ENCODE measurements at places on chromosomes 4 and X.

DNA sequence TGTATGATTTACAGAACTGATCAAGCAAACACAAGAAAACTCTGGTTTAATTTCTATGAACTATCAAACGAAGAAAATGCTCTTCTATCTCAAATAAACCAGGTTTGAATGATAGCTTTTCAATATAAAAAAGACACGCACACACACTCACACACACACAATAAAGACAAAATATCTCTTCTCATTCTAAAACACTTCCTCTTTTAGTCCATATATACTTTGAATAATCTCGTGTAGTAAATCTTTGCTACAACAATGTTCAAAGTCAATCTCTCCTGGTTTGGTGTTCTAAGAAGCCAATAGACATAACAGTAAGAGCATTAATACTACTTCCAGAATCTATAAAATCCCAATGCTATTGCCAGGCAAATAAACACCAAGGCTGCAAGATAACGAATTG lies 13.3 kb downstream of the CXCL2 start:
- no peak for DNase-seq

GRCh38 chrX:150159537-150159936 lies 203.6 kb upstream of the MAMLD1 start:
- DNase-seq, result no peak

- DNase-seq, result no peak
Observed at GRCh38 chr4:1685235-1686150, 1.4 kb upstream of the FAM53A start.

- DNase-seq, result no peak
Observed at GRCh38 chr4:94598758-94599157, 147.0 kb downstream of the PDLIM5 start.

GRCh38 chr4:57426779-57427395 lies 316.7 kb upstream of the IGFBP7 start:
- DNase-seq, result no peak

DNA sequence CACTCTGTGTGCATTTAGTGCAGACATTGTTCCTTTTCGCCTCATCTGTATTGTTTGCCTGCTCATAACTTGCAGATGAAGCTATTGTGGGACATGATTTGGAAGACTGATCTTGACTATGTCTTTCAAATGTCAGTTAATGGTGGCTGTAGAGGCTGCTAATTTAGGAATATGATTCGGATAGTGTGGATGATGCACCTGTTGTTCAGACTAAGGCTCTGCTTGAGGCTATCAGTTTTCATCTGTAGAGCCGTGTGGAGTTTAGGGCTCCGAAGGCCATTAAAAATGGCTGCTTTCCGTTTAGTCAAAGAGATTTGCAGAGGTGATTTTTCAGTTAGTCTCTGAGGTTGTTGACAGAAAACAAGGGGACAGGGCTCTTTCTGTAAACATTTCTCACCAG lies 102.0 kb downstream of the GBA3 start:
- DNase-seq, result no peak

DNA sequence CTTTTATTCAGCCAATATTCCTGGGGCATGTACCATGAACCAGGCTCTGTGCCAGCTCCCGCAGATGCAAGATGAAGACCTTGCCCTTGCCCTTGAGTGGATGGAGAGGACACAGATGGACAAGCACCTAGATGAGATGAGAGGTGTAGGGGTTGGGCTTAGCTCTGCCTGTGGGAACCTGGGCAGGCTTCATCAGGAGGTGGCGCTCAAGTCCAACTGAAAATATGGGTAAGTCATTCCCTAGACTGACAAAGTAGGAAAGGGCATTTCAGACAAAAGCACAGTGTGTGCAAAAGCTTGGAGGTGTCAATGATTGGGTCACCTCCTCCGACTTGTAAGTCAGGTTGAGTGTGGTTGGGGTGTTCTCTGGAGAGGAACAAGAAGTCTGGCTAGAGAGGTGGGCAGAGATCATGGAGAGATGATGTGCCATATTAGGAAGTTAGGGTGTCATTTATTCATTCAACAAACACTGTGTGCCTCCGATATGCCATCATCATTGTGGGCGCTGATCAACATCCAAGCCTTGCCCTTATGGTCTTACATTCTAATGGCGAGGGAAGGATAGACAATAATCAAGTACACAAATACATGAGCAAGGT lies 64.6 kb downstream of the ANAPC4 start:
- no peak for DNase-seq

GRCh38 chr4:57048590-57049304 lies 61.4 kb downstream of the IGFBP7 start:
- no peak for DNase-seq

DNA sequence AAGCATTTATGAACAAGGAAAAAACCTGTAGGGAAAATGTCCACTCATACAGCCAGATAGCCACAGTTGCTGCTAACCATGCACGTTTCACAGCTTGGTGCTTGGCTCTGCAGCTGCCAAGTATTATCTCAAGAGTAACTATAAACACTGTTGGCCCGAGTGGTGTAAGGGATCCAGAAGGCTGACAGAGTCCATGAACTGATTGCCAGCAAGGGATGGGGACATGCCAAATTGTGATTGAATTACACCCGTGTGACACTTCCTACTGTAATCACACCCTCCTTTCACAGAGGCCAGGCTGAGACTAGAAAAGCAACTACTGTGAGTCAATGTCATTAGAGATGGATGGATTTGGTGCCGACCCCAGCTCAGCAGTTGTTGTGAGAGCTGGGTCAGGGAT lies 223.9 kb upstream of the ANKRD50 start:
- DNase-seq, result no peak

DNA sequence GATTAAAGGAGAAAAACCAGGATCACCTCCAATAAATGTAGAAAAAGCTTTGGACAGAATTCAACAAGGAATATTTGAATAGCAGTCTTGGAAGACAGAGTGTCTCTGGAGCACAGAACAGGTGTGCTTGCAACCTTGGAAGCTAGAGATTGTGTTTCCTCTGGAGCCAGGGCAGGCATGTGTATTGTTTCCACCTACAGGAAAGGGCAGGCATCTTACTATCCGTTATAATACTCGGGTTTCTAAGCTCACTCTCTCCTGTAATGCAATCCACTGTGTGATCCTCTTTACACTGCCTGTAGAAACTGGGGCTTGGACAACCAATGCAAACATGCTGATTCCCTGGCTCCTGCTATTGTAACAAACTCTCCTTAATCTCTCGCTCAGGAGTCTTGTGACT lies 14.4 kb downstream of the CCDC110 start:
- no peak for DNase-seq

DNA sequence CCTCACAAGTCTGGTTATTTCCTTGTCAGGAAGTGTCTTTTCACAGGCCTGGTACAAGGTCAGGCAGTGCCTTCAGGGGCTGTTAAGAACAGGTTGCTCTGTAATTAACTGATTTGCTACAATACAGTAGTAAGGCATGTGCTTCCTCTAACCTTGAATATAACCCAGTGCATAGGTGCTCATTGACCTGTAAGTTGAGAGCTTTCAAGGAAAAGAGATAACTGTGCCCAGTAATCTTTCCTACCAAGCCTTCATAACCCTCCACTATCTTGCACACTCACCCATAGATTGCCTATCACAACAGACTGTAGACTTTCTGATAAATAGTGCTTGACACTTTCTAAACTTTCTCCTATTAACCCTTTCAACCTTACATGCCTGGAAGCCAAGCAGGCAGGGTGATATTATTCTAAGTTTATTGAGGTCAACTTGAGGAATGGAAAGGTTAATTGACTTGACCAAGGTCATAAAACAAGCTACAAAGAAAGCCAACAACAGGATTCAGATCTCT lies 148.1 kb downstream of the PPARGC1A start:
- DNase-seq, result no peak

DNA sequence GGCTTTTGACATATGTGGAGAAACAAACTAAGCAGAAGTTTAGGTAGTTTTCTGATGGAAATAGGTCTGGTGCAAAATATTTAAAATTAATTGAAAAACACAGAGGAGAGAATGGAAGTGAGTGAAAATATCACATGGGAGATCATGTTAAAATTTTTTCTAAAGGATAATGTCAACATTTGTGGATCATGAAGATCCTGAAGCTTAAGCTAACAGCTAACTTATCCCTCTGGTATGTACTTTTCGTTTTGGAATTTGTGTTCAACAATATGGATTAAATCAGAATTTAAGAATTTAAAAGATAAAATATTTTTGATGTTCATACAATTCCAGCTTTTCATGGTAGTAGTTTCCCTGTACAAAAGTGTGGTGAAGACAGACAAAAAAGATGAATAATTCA lies 572.8 kb upstream of the FAM241A start:
- no peak for DNase-seq

DNA sequence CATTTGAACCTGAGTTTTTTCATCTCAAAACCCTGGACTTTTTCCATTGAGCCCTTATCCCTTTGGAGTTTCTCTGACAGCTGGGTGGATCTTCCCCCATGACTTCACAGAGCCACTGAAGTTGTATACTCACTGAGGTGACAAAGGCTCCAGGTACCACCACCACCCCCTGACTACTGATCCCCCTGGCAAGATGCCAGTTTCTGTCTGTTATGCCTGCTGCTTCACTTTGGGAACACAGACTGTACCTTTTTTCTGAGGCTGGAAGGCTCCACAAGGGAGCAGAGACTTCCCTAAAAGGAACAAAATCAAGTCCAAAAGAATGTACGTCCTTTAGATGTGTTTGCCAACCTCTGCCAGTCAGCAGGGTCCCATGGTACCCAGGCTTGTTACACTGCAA lies 160.3 kb upstream of the JADE1 start:
- no peak for DNase-seq

DNA sequence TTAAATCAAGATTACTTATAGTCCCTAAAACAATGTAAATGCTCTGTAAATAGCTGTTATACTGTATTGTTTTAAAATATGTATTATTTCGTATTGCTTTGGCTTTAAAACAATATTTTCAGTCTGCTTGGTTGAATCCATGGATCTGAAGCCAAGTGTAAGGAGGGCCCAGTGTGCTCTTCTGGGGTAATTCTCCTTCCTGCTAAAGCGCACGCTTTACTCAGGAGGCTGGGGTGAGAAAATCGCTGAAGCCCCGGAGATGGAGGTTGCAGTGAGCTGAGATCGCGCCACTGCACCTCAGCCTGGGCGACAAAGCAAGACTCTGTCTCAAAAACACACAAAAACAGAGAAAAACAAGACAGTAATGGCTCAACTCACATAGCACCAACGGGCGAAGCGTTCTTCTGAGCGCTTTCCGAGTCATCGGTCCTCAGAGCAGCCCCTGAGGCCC lies 391 bp upstream of the IDUA start:
- no peak for DNase-seq

- no peak for DNase-seq
Observed at GRCh38 chr4:109157696-109158095, 144.8 kb downstream of the COL25A1 start.

GRCh38 chr4:183918696-183919095 lies 13.6 kb downstream of the STOX2 start:
- DNase-seq, result no peak

- DNase-seq, result no peak
Observed at GRCh38 chrX:132270021-132270420, 50.8 kb upstream of the RAP2C start.

- DNase-seq, result no peak
Observed at GRCh38 chrX:135112096-135112729, 8.1 kb downstream of the ETDB start.

DNA sequence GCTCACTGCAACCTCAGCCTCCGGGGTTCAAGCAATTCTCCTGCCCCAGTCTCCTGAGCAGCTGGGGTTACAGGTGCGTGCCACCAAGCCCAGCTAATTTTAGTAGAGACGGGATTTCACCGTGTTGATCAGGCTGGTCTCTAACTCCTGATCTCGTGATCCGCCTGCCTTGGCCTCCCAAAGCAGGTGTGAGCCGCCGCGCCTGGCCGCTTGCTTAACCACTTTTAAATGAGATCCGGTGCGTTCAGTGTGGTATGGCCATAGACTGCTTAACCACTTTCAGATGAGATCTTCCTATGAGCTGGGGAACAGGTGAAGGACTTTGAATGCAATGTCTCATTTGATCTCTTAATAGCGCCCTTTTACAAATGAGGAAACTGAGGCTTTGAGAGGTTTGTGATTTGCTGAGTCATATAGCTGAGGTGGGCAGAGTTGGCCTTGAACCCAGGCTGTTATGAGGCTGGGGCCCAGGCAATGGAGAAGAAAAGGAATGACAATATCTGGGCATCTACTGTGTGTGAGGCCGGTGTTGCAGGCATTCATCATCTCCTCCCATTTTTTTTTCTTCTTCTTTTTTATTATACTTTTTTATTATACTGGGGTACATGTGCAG lies 41.9 kb upstream of the NSG1 start:
- no peak for DNase-seq

DNA sequence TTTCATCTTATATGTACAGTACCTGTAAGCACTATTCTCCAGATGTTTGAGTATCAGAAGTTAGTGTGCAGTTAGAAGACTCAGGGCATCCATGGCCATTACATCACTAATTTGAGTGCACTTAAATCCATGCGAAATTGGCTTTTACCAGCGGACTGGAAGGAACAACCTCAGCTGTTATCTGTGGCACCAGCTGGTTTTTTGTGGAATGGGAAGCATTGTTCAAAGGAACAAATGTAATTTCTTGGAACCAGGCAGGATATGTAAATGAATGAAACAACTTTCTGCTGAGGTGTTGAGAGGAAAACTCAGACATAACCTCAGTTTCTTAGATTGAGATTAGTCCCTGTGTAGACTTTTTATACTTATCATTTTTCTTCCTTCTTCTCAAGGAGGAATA lies 60.2 kb downstream of the PDGFRA start:
- no peak for DNase-seq

DNA sequence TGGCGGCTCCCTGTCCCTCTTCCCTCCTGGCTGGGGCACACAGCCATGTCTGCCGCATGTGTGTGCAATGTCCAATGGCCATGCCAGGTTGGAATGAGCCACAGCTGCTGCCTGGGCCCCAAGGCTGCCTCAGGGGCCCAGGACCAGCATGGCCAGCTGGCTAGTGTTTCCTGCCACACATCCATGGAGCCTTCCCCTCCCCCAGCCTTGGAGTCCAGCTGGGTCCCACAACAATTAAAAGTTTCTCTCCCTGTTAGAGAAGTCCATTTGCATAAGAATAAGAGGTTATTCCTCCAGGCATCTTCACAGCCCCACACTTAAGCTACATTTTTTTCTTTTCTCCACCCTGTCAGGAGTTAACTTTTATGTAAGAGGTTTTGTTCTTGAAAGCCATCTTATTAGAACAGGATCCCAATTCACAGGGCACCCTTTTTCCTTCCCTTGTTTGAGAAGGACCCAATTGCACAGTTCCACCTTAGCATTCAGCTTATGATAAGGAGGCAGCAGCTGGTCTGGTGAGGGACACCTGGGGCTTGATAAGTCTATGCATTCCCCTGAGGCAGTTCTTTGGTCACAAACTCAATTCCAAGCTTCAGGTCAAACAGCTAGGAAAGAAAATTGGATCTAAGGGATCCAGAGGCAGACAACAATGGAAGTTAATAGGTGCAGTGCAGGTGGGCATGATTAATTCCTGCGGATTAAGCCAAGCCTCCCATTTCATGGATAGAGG lies 963.3 kb upstream of the GRIA3 start:
- DNase-seq, result no peak

DNA sequence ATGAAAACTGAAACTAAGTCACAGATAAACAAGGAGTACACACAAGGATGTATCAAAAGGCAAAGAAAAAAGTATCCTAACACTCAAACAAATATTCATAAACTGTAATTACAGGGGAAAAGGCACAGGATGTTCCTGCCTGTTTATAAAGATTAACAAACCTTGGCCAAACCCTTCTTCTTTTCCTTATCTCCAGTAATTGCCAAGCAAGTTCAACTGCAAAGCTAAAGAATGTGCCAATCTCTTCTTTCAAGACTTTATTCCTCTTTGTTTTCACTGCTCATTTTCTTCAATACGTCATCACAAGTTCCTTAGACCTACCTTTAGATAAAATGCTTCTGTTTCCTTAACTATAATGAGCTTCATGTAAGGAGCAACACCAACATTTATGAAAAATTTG lies 171.2 kb downstream of the AMELX start:
- DNase-seq, result no peak

GRCh38 chr4:89765966-89766365 lies 71.0 kb downstream of the SNCA start:
- no peak for DNase-seq
